ENCODE measurements at places on chromosomes 5 and 9.

DNA sequence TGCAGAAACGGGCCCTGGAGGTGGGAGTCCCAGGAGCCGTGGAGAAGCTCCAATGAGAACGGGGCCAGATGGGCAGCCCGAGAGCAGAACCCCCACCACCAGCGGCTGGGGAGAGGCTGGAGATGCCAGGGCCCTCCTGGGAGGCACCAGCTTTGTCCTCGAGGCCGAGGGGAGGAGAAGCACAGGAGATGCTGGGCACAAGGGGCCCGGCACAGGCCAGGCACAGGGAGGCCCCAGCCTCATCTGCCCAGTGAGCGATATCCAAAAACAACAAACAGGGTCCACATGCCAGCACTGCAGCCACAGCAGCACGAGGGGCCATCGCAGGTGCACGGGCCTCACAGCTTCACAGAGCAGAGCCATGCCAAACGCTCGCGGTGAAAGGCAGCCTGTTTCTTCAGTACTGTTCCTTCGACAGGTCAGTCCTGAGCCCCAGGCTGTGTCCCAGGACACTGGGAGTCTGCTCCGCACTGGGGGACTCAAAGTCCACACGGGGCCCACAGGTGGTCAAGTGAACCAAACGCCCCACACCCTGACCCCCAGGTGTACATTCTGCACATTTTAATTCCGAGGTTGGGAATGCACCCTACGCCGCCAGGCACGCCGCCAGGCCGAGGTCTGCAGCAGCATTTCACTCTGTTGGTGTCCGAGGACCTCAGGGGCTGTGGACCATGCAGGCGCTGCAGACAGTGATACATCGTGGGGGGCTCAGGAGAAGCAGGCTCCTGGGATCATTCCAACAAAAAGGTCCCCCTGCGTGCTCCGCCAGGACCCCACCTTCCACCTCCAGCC, 9.5 kb downstream of the LPCAT1 start:
- no peak for DNase-seq

- DNase-seq = no peak
These were observed 1635.4 kb upstream of the C9orf72 start for GRCh38 chr9:29208670-29209069.

DNA sequence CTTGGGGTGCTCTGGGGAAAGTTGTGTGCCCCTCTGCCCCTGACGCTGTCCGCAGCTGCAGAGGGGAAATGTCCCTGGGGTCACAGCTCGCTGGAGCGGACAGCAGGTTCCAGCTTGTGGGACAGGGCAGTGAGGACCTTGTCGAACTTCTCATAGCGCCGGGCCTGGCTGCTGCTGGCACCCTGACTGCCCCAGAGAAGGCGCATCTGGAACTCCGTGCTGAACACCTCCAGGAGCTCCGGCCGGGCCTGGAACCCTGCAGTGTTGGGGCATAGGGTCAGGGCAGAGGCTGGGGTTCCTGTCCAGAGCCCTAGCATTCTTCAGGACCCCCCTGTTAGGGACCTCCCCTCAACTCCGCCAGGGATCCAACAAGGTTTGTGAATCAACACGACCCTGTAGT, 3.6 kb upstream of the TOR2A start:
- no peak for DNase-seq

GRCh38 chr5:40834849-40835787, at the start of gene RPL37:
RPL37 (minus strand) TSS chr5:40835222; CDS start chr5:40835185, 37 bp downstream.
- DNase-seq = peak; percentile 93

- no peak for DNase-seq
These were observed 84.3 kb upstream of the TAF11L2 start for GRCh38 chr5:17413691-17414090.

DNA sequence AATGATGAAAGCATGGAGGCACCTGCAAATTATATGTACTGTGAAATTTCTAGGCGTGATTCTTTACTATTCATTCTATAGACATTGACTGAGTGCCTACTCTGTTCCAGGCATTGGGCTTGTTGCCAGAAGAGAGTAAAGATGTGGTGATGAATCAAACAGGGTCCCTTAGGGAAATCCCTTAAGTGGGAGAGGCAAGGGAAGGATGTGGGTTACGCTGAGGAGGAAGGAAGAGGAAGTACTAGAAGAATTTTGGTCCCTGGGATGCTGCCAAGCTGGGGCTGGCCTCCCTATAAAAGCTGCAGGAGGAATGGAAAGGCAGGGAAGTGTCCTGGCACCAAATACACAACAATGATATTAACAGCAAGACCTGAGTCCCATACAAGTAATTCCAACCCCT, 76.7 kb upstream of the SPOCK1 start:
- no peak for DNase-seq

GRCh38 chr9:110327716-110328115, 9.9 kb downstream of the TXNDC8 start:
- DNase-seq = no peak

- no peak for DNase-seq
These were observed 22.0 kb downstream of the SECISBP2 start for GRCh38 chr9:89340332-89340731.

GRCh38 chr9:96061293-96061987, 185.9 kb downstream of the ERCC6L2 start:
- peak; percentile 51 for DNase-seq

DNA sequence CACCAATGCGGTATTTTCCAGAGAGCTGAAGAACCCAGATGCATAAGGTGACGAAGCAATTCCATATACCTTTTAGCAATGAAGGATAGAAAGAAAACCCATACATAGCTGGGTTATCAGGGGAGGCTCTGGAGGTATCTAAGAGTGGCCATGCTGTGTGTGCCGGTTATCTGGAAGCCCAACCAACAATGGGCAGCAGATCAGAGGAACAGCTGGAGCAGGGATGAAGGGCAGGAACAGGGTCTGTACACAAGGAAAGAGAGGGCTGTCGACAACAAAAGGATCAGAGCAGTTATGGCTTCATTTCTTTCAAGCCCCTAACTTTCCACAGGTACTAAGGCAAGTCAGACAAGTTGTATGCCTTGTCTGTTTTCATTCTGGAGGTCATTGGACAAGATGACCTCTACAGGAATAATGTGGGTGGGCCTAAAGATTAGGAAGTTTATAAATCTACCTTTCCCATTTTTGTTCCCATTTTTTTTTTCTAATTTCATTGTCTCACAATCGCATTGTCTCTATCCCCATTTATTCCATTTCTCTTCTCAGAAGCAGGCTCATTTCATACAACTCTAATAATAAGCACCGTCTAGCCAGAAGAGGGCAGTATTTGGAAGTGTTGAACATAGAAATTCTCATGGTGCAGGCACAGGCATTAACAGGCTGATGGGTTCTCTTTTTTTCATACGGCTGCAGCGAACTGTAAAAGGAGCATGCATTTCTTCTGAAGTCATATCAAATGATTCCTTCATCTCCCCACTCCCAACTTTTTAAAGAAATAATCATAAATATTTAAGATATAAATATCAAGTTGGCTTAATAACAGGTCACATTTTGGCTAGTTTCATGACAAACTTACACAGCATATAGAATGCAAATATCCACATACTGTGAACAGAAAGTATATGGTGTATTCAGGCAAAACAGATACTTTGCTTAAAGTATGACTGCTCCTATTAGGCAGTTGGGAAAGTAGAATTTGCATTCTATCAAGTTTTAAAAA, 63.5 kb downstream of the ZNF474 start:
- DNase-seq = no peak

DNA sequence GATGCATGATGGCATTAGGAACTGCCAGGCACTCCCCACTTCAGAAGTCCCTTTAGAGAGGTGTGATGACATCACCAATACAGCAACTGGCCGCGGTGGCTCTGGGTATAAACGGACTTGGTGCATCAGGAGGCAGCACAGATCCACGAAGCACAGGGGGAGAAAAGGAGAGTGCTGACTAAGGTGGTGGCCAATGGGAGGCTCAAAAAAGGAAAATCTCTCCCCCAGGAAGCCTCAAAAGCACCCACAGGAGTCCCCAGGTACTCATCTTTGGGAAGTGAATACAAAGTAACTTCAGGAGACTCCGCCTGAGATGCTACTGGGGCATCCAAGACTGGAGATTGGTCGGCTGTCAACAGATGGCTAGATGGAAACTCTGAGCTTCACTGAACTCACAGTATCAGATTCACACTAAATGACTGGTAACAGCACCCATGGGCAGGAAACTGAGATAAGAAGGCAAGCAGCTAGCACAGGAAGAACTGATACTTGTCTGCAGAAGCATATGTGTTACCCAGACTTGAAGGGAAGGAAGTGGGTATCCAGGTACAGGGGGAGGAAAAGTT, 7.6 kb downstream of the TTC39B start:
- peak; percentile 64 for DNase-seq

DNA sequence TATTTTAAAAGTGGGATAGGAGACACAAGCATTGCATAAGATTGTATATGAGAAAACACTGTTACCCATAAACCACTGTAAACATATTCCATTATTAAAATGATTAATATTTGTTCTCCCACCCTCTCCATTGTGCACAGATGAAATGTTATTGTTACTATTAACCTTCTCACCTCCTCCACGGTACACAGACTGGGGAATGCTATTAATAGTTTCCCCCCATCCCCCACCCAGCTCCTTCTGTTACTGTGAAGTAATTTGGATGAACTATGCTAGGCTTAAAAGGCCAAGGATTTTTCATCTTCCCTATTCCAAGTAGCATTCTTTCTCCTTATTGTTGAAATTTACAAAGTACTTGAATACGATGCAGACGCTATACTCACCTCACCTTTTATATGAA, 91.4 kb downstream of the JAKMIP2 start:
- DNase-seq = no peak

- no peak for DNase-seq
These were observed 147.9 kb upstream of the TBCA start for GRCh38 chr5:77924081-77924480.

GRCh38 chr5:42252306-42252705, 170.9 kb upstream of the GHR start:
- DNase-seq = no peak

DNA sequence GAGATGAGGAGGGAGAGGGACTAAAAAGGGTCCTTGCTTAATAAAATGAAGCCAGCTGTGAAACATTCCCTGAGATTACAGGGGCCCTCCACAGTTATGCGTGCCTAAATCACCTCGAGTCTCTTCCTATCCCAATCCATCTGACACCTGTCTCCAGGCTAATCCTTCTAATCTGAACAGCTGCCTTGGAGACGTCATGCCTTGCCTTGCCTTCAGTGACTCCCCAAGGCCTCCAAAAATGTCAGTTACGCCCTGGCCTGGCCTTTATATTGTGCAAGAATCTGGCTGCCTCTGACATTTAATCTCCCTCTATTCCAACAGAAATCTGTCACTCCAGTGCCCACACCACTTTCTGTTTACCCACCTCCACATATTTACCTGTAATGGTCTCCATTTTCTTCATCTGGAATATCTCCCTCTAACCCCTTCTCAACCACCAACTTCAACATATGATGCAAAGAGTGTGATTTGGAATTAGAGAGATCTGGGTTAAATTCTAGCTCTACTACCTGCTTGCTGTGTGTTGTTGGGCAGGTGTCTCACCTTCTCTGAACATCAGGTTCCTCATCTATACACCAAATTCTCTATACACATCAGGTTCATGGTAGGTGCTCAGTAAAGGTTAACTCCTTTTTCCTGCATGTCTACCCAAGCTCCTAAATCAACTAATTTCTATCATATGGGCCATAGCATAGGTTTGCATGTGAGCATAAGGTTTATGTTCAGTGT, 57.9 kb downstream of the PTCD2 start:
- no peak for DNase-seq

GRCh38 chr5:159951834-159952233, 35.6 kb downstream of the ADRA1B start:
- DNase-seq = no peak

- DNase-seq = no peak
These were observed 891.3 kb downstream of the TLE1 start for GRCh38 chr9:80797831-80798688.

DNA sequence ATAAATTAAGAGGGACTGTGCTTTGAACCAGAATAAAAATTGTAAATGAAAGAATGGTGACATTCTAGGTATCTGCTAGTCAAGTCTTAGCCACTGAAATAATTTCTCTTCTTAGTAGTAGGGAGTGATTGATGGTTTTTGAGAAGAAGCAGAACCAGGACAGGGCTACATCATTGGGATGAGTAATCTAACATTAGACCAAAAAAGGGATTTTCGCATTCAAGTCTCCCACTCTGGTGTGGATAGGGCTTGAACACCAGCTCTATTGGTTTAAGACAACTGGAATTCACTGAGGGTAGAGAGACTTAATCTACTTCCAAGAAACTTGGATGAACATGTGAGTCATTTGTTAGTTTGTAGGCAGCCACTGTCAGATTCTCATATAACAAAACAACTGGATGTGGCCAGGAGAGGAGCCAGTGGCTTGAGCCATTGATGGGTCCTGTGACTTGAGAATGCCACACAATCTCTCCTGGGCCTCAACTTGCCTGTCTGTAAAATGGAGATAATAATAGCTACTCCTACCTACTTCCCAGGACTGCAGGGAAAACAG, 16.6 kb downstream of the FAT2 start:
- no peak for DNase-seq

GRCh38 chr5:132371603-132371994, 2.1 kb downstream of the SLC22A5 start:
- no peak for DNase-seq

- DNase-seq = no peak
These were observed 22.0 kb upstream of the SLC6A19 start for GRCh38 chr5:1179383-1179715.

GRCh38 chr5:143271431-143271830, 132.1 kb downstream of the NR3C1 start:
- DNase-seq = no peak

DNA sequence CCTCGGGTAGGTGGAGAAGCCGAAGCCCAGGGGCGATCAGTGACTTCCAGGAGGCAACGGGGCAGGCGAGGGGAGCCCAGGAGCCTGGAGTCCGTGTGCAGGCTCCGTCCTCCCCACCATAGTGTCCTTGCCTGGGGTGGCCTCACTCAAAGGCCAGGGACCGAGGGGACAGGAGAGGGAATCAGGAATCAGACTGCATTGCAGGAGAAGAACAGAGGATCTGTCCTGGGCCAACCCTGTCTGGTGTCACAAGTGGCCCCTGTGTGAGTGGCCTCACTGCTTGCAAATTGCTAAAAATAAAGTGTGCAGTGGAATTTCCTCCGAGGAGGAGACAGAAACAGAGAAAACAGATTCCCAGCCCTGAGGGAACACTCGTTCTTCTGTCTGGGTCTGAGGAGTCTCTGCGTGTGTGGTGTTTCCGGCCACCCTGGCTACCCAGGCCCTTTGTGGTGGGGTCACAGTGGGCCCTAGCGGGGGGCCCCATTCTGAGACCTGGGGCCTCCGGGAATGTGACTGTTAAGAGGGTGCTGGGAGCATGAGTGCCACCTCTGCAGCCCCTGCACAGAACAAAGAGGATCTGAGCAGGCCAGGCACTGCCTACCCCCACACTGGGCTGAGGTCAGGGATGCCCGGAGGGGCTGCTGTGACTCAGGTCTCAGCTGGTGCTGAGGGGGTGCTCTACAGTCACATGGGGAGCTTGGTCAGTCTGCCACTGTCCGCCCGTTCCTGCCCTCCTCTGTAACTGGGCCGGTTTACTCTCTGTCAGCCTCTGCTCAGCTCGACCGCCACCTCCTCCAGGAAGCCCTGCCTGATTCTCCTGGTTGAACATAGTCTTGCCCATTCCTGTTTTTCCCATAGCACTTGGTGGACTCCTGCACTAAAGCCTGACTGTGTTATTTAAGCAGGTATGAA, 7.4 kb downstream of the TRAF1 start:
- DNase-seq = no peak

GRCh38 chr5:115770466-115770865, 46.0 kb downstream of the CDO1 start:
- DNase-seq = no peak
